ENCODE measurements at places on chromosomes 7 and 10.

- no peak for DNase-seq
Measured at GRCh38 chr10:118729200-118729599, 25.6 kb downstream of the CACUL1 start.

GRCh38 chr10:29849126-29849833 is 210.1 kb downstream of the JCAD start:
- no peak for DNase-seq

DNA sequence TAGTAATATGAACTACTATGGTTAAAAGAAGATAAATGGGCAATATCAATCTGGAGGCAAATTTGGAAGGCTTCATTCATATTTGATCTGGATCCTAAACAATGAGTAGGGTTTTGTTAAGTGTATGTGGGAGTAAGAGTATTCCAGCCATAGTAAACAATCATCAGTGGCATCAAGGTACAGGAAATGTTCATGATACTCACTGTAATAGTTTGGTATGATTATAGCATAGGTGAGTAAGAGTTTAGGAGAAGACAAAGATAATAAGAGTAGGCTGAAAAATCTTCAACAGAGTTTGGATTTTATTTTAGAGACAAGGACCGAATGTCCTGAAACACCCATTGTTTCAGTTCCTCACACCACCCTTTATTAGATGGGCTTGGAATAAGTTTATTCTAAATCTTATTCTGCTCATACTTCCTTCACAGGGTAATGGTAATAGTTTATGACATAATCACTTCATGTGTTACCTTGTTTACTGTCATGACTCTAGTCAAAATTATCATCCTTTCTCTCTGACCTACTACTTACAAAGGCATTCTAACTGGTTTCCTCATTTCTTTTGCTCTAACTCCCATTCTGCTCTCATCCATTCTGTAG is 38.9 kb downstream of the BRAF start:
- no peak for DNase-seq

DNA sequence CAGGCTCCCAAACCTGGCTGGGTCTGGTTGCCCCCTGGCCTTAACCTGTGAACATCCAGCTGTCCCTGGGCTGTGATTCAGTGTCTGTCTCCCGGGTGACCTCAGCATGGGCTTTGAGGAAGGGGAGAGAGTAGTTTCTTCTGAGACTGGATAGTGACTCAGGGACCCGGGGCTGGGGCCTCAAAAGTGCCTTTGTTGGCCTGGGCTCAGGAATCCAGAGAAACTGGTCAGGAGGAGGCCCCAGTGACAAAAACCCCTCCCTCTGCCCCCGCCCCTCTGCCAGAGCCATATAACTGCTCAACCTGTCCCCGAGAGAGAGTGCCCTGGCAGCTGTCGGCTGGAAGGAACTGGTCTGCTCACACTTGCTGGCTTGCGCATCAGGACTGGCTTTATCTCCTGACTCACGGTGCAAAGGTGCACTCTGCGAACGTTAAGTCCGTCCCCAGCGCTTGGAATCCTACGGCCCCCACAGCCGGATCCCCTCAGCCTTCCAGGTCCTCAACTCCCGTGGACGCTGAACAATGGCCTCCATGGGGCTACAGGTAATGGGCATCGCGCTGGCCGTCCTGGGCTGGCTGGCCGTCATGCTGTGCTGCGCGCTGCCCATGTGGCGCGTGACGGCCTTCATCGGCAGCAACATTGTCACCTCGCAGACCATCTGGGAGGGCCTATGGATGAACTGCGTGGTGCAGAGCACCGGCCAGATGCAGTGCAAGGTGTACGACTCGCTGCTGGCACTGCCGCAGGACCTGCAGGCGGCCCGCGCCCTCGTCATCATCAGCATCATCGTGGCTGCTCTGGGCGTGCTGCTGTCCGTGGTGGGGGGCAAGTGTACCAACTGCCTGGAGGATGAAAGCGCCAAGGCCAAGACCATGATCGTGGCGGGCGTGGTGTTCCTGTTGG is at the start of gene CLDN4:
Gene CLDN4 (plus strand): TSS at position 316 of the 903 bp plus-strand sequence. CDS start 206 bp downstream, at position 522.
- no peak for DNase-seq

DNA sequence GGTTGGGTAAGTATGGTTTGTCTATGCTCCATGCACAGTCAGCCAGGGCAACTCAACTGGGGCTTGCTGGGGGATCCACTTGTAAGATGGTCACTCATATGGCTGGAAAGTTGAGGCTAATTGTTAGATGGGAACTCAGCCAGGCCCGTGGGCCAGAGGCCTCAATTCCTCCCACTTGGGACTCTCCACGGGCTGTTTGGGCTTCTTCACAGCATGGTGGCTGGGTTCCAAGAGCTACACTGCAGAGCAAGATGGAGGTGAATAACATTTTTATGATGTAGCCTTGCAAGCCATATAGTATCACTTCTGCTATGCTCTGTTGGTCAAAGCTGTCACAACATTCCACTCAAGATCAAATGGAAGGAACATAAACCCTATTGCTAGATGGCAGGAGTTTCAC is 39.2 kb downstream of the ELMO1 start:
- no peak for DNase-seq

DNA sequence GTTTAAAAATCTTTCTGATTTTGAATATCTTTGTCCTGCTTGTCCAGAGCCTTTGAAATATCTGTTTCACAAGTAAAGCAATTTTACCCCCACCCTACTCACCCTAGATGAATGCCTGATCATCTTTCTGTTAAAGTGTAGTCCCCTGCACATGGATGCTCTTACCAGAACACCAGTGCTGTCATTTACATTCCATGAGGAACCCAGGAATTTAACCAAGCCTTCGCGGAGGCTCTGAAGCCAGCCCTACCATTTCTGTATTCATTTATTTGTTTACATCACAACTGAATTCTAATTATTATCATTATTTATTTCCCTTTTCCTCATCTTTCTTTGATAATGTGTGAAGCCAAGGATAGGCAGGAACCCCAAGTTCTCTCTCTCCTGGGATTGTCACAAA is 167.8 kb upstream of the MYO3A start:
- DNase-seq: no peak

DNA sequence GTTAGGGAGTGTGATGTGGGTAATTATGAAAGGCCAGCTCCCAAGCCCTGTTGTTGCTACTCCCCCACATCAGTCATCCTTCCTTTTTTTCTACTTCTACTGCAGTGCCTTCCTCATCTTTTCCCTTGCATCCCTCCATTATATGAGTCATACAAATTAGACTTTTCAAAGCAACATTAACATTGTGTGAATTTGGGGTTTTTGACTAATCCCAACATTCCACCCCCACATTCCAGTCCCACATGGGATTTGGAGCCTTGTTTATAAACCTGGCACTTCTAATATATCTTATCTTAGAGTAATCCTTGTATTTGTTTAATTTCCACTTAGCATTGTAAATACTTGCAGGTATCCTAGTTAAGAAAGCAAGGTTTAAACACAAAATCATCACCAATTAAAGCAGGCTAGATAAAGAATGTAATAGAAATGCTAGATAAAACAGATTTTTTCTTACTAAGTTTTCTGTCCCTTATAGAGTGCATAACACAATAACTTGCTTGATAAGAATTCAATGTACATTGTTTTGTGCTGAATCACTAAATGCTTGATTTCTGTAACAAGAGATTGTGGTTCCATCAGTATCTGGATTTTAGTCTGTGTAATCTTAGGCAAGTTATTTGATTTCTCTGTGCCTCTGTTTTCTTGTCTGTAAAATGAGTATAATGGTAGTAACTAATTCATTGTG is 165.8 kb downstream of the CFTR start:
- no peak for DNase-seq

- DNase-seq: no peak
Measured at GRCh38 chr7:30521532-30521931, 16.9 kb upstream of the GGCT start.

DNA sequence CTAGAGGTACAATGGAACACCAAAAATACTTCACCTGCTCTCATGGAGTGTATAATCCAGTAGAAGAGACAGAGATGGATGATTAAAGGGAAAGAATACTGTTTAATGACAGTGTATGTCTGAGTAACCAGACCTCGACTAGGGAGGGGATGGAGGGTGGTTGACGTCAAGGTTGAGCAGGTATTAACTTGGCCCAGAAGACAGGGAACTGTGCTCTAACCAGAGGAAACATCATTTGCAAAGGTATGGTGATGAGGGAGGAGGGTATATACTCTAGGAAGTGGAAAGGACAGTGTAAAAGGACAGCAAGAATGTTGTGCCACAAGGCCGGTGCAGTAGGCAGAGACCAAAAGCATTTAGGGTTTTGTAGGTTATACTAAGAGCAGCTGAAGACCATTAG is 2.9 kb downstream of the MIOS start:
- DNase-seq: no peak

DNA sequence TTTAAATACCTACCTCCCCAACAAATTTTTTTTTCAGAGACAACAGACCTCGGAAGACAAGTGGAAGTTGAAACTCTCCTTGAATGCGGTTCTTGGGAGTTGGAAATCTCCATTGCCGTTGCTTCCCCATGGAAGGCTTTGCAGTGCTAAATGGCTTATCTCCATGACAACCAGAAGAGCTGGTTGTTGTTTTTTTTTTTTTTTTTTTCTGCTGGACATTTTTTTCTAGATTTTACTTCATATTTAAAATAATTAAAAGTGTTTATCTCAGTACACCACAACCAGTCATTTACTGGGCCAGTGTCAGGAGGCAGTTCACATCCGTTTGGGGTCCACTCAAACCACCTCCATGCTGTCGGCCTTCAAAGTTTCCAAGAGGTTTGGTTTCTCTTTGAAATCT is 348.5 kb upstream of the PRKCQ start:
- DNase-seq: no peak

GRCh38 chr7:139838876-139839275 is 9.8 kb downstream of the TBXAS1 start:
- no peak for DNase-seq

GRCh38 chr10:6562221-6562620 is 17.9 kb downstream of the PRKCQ start:
- no peak for DNase-seq

- no peak for DNase-seq
Measured at GRCh38 chr7:87506246-87507180, 31.0 kb upstream of the ABCB4 start.

DNA sequence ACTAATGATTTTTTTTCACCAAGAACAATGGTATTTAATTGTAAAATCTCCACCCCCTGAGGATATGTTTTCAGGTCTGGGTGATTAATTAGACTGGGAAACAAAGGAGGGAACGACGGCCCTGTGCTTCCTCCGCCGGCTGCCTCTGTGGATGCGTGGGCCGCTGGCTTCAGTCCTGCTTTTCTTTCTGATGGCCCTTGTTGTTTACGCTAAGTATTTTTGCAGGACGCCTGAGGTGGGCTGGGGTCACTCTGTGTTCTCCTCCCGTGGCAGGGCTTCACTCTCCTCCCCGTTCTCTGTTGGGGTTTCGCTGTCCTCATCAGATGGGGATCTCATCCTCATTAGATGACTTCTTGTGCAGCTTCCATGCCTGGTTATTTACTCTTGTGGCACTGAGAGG is 5.2 kb upstream of the ACBD5 start:
- DNase-seq: no peak

DNA sequence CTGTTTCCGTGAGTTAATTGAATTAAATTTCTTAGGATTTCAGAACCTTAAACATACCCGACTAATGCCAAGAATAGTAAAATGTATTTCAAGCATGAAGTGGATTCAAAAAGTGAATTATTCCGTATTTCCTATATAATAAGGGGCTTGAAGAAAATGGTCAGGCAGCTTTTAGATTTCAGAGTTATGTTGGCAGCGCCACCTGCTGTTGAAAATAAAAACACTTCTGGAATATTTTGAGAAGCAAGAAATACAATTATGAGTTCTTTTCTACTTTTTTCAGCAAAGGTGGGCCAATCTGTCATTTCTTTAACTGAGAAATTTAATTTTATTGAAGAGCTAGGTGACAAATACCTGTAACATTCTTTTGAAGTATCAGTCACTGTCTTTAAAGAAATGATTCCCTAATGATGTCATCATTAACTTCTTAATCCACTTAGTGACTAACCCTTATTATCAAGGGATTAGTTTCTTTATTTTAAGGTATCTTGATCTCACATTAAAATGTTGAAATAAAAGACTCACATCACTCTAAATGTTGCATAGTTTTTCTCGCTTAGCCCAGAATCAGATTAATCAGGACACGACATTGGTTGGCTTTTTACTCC is 36.6 kb upstream of the AGR3 start:
- peak; percentile 31 for DNase-seq

DNA sequence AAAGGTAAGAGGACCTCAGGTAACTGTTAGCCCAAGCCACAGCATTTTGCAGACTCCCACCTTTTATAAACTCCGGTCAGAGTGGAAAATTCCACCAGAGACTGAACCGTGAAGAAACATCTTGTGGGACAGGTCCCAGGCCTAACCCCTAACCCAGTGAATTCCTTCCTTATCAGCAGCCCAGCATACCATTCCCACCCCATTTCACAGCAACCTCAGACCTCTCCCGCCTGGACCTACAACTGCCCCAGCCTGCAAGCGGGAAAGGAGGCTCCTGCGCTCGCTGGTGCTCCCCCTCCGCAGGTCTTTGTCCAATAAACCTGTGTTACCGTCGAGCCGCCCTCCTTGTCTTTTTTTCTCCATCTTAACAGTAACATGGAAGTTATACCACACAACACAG is 736.6 kb downstream of the MAGI2 start:
- DNase-seq: no peak

- no peak for DNase-seq
Measured at GRCh38 chr10:132390170-132390920, 6.7 kb upstream of the PWWP2B start.

DNA sequence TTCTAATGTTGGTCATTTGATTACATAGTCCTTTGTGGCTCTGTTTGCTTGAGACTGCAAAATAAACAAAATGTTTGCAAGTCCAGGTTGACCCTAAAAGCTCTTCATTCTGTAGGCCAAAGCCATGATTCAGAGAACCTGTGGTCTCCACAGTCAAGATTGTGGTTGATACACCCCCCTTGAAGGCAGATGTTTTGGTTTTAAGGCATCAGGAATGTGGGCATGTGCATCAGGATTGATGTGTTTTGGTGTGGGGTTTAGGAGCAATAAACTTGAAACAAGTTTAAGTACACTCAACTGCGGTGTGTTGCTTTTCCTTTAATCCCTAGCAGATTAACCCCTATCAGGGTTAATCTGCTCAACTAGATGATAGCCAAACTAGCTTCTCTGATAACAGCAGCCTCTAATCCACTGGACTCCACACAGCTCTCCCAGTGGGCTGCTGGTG is 379.1 kb upstream of the GALNT17 start:
- DNase-seq: no peak

- DNase-seq: no peak
Measured at GRCh38 chr7:5492020-5492635, 68.5 kb upstream of the TNRC18 start.

DNA sequence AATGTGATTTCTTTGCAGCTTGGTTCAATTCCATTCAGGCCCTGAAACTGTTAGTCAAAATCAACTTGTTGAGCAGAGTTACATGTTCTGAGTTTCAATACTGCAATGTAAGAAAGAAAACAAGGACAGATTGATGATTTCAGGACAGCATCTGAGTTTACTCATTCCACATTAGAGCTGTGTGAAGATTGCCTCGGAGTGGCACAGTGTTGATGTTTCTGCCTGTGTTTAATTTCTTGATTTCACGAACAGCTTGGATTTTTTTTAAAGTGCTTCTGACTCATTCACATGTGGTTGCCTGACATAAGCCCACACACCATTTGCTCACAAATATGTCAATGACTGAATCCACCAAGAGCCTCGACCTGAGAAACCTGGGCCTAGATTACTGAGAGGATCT is 101.2 kb upstream of the PARD3 start:
- peak; percentile 38 for DNase-seq

GRCh38 chr7:24987331-24987842 is 7.4 kb upstream of the OSBPL3 start:
- no peak for DNase-seq

GRCh38 chr10:117214401-117214800 is 17.1 kb downstream of the KCNK18 start:
- DNase-seq: no peak

GRCh38 chr10:43208147-43209073 is 58.5 kb downstream of the RASGEF1A start:
- no peak for DNase-seq
